Fibroblast of pulmonary artery (primary cell): ENCODE measurements at places on chromosomes 1 and 21.

- no peak for DNase-seq
Measured at GRCh38 chr1:99820546-99820945, 29.6 kb upstream of the AGL start.

- DNase-seq, result no peak
Measured at GRCh38 chr1:57850176-57850940, 426.5 kb upstream of the DAB1 start.

- no peak for DNase-seq
Measured at GRCh38 chr1:184197831-184198230, 146.3 kb downstream of the TSEN15 start.

GRCh38 chr1:52426371-52426770, 22.0 kb downstream of the PRPF38A start:
- DNase-seq, result peak; percentile 1

GRCh38 chr1:51313961-51314777, 16.2 kb downstream of the TTC39A start:
- DNase-seq, result peak; percentile 86

- DNase-seq, result no peak
Measured at GRCh38 chr1:181777812-181778211, 283.7 kb downstream of the ZNF648 start.

DNA sequence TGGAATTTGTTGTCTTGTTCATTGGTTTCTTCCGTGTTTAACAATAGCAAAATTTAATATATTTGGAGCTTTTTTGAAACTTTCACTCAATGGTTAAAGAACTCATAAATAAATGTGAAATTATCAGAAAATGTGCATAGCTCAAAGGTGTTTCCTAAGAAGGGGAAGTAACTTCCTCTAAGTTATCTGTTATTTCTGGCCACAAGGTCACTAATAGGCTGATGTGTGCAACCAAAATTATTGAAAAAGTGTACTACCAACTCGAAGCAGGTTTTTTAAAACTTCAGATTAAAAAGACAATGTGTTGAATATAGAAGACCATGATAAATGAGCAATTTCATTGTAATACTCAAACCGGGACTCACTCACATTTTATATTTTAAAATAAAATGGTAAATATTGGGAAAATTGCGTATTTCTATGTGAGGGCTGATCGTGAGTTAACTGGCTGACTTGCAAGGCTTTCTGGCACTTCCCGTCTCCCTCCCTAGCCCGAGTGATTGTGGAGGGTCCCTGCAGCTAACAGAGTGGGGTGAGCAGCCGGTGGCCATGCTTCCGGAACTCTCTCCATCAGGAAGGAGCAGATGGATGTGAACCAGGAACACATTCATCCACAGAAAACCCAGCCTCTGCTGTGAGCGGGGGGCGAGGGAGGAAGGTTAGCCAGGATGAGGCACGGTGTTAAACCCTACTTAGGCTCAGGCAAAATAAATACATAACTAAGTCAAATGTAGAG, 96.9 kb downstream of the ERG start:
- no peak for DNase-seq

DNA sequence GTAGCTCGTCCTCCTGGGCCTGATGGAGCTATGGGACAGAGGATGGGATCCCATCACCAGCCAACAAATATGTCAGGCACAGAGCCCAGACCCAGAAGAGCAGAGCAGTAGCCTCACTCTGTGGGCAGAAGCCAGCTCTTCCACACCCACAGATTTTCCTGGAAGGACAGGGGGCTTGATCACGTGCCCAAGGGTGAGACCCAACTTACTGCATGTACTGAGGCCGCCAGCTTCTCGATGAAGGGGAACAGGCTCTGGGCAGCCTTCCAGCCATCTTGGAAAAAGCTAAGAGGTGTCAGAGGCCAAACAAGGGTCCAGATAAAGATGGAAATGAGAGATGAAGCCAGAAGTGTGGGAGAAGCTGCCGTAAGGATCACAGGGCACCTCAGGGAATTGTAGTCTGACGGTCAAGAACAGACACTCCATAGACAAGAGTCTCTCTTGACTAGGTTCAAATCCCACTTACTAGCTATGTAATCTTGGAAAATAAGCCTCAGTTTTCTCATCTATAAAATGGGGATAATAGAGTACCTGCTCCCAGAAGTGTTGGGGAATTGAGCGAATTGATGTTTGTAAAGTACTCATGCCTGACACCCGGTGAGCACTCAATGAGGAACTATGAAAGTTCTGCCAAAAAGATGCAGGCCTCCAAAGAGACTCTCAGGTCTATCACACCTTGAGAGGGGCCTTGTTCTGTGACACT, 17.0 kb upstream of the TCEA3 start:
- no peak for DNase-seq

- DNase-seq, result no peak
Measured at GRCh38 chr1:220685879-220686278, 4.3 kb upstream of the C1orf115 start.

GRCh38 chr1:167455786-167456446, 62.4 kb downstream of the CD247 start:
- DNase-seq, result peak; percentile 8

- peak; percentile 30 for DNase-seq
Measured at GRCh38 chr1:159207774-159208173, 3.1 kb downstream of the ACKR1 start.

- DNase-seq, result no peak
Measured at GRCh38 chr1:93678946-93679480, 2.6 kb downstream of the BCAR3 start.

- no peak for DNase-seq
Measured at GRCh38 chr21:31538816-31539215, 120.7 kb upstream of the SOD1 start.

GRCh38 chr1:206655471-206655882, 20.1 kb downstream of the DYRK3 start:
- no peak for DNase-seq

- peak; percentile 19 for DNase-seq
Measured at GRCh38 chr21:35323947-35324346, 274.8 kb upstream of the RUNX1 start.

DNA sequence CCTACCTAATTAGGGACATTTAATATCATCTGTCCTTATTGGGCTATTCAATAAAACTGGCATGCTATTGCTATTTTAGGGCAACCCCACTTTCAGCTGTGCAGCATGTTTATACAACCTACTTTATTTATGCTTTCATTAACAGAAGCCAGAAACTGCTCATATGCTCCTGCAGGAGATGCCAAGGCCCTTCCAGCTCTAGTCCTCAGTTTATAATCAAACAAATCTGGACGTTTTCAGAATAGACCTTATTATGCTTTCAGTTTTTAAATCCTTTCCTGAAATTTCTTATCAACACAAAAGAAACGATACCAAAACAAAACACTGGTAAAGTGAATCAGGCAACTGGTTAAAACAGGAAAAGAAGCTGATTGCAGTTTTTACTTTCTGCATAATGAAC, 53.2 kb downstream of the PTGS2 start:
- DNase-seq, result no peak

DNA sequence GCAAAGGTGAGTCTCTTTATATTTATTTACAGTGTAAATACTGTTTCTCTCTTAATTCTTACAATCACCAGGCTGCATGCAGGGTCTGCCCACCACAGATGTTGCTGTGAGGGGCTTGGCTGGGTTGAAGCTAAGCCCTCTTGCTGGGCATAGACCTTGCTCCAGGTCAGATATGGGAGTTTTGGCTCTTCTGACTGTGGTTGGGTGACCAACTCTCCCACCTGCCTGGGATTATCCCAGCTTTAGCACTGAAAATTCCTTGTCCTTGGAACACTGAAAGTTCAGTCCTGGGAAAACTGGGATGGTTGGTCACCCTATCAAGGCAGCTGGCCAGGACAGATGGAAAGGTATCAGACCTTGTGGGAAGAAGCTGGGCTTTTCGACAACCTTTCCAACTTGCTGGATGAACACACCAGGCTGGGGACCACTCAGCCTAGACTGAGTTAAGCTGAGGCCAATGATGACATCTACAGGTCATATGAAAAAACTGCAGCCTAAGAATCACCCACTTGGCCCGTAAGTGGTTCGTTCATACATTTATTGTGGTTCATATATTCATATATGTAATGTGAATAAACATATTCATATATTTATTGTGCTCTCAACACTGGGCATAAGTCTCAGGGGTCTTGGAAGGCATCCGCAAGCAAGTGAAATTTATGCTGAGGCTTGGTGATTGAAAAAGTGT, 26.6 kb upstream of the HPDL start:
- peak; percentile 91 for DNase-seq

GRCh38 chr1:64087768-64088167, 115.7 kb upstream of the UBE2U start:
- peak; percentile 60 for DNase-seq

GRCh38 chr1:52559875-52560274, 7.0 kb upstream of the TUT4 start:
- DNase-seq, result no peak

GRCh38 chr1:205376739-205377138, 20.0 kb upstream of the KLHDC8A start:
- no peak for DNase-seq

GRCh38 chr1:227741166-227741870, 6.1 kb downstream of the SNAP47 start:
- DNase-seq, result no peak

DNA sequence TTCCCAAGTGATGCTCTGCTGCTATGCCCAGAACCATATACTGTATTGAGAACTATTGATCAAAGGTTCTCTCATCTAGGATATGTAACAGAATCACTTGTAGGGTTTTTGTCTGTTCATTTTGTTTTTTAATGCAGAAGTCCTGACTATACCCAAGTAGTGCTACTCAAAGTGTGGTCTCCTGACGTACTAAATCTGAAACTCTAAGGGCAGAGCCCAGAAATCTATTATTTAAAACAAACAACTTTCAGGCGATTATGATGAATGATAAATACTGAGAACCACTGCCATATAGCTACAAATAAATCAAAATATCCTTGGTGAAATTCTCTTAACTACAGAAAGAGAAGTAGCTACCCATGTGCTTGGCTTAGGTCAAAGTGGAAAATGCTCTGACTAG, 10.1 kb downstream of the ZZZ3 start:
- no peak for DNase-seq

- no peak for DNase-seq
Measured at GRCh38 chr1:98176414-98176813, 255.6 kb upstream of the DPYD start.

DNA sequence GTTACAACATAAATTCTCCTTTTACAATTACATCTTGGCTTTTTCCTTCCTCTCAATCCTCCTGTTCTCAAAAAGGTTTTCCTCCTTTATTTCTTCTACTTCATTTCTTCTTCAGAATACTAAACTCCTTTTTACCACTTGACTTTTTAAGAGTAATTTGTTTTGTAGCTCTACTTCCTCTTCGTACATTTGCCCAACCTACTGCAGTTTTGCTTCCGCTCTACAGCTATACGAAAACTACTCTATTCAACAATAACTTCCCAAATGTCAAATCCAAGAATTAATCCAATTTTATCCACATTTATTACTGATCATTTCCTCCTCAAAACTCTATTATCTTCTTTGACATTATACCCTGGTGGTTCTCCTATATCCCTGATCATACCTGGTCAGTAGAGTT, 3.4 kb downstream of the GDAP2 start:
- DNase-seq, result no peak

DNA sequence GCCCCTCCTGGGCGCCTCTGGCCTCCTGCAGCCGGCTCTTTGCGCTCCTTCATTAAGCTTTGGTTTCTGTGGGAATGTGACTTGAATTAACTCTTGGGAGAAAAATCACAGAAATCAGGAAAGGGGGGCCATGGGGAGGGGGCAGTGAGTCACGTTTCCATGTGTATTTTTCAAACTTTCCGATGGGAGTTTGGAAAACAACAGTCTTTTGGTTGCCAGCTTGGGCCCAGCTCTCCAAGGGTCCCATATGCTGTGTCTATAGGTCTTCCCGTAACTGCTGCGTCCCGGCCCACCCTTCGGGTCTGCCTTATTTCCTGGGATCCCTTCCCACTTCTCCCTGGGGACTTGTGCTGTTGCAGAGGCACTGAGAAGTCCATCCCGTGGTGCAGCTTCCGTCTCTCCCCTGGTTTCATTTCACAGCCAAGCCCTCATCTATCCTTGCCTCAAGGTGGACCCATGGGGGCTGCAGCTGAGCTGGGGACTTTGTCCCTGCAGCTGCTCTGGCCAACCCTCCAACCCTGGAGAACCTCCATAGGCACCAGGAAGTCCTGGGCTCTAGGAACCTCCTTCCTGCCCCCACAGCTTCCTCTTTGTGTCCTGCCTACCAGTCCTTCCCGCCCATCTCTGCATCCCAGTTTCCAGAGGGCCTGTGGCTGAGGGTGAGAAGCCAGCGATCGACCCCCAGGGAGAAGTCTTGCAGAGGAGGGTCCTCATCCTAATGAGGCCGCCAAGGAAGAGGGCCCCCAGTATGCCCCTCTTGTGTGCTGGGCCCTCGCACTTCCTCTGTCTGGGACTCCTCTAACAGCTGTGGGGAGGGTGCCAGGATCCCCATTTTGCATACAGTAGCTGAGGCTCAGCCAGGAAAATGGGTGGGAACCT, 11.6 kb upstream of the LMNA start:
- DNase-seq, result peak; percentile 59

- DNase-seq, result no peak
Measured at GRCh38 chr1:46510341-46510997, 20.8 kb downstream of the DMBX1 start.

- DNase-seq, result peak; percentile 61
Measured at GRCh38 chr1:40984066-40984465, 4.6 kb downstream of the CTPS1 start.

DNA sequence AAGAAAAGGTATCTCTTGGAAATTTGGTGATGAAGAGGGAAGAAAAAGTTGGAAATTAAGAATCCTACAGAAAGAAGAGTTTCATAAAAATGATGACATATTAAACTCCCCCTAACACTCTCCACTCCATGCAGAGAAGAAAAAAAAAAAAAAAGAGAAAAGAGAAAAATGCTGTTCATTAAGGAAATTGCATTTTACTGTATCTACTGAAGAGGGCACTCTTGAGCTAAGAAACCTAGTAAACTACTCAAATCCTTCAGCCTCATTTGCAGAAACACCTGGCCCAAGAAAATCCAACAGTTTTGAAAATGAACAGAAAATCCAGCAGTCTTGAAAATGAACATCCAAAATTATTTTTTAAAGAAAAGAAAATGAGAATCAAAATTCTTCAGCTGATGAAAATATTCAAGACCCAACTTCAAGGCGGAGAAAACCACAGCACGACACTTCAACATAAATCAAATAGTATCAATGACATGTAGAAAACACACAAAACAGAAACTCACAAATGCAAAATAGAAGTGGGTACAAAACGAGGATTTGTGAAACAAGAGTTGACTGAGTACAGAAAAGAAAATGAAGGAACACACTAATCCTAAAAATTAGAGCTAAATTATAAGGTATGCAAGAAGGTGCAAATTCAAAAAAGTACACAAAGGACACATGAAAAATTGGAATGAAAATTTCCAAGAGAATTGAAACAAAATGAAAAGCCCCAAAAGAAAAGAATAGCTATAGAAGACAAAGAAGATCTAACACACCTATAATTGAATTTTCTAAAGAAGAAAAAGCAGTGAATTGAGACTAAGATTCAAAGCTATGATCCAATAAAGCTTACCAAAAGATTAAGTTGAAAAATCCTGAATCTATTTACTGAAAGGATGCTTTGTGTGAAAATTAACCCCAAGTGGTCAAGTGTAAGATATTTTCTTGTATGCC, 73.2 kb upstream of the DNAJC6 start:
- peak; percentile 65 for DNase-seq
